MV-4-11 (cell line): ENCODE measurements at places on chromosomes 3 and 15.
A peak's percentile ranks its signal among the peaks of the same experiment; 100 is the strongest.

DNA sequence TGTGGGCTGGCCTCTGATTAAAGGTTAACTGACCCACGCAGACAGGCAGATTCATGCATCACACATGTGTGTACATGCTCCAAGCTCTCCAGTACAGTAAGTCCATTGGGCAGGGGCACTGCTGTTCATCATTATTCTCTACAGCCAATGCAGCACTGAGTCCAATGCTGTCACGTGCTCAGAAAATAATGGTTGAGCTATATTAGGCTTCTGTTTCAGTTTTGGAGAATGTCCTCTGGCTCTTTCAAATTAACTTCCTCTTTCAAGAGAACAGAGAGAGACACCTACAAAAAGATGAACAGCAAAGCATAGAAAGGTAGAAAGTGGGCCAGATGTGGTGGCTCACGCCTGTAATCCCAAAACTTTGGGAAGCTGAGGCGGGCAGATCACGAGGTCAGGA lies 202.6 kb downstream of the MEX3B start:
- DNase-seq: peak; percentile 41

GRCh38 chr3:42302924-42303634 lies 37.1 kb upstream of the CCK start:
- peak; percentile 28 for DNase-seq

DNA sequence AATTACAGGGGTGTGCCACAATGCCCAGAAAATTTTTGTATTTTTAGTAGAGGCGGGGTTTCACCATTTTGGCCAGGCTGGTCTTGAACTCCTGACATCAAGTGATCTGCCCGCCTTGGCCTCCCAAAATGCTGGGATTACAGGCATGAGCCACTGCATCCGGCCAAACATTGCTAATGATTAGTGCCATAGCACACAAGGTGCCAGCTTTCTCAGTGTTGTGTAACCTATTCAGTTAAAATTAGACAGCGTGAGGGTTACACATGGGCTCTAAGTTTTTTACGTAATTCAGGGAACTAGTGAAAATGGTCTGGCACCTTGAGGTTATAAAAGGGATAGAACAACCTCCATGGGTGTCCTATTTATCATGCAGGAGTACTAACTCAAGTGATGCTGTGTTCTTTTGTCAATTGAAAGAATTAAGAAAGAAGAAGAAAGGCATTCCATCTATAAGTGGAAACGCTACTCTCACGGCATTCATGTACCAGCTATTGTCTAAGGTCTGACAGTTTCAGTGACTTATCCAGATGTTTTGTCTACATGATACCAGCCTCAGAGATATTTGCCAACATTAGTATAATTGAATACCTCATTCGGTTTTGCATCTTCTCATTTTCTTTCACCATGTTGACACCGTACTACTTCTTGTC lies 84.7 kb downstream of the EOMES start:
- DNase-seq: peak; percentile 86

GRCh38 chr3:110933821-110934426 lies 137.7 kb upstream of the NECTIN3 start:
- no peak for DNase-seq

GRCh38 chr3:61877359-61878138 lies 316.2 kb downstream of the PTPRG start:
- DNase-seq: no peak

- DNase-seq: no peak
Measured at GRCh38 chr3:188513662-188514328, 359.8 kb downstream of the LPP start.

- no peak for DNase-seq
Measured at GRCh38 chr15:25236143-25236860, 202.5 kb downstream of the UBE3A start.

- DNase-seq: no peak
Measured at GRCh38 chr3:151047636-151048035, 37.8 kb upstream of the MED12L start.

- peak; percentile 47 for DNase-seq
Measured at GRCh38 chr3:190024912-190025311, 95.8 kb downstream of the P3H2 start.

DNA sequence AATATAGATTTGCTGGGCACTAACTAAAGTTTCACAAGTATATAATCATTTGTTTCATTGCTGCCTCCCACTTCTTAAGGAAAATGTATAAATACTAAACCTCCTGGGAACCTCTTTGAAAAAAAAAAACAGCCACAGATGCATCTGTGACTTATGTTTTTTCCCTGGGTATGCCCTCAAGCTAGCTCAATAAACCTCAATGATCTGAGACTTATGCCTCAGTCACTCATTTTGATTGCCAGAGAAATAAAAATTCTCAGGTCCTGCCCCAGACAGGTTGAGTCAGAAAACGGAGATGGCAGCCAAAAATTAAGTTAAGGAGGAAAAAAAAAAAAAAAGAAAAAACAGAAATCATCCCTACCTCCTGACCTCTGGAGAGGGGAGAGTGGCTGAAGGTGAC lies 22.1 kb downstream of the ILDR1 start:
- no peak for DNase-seq

DNA sequence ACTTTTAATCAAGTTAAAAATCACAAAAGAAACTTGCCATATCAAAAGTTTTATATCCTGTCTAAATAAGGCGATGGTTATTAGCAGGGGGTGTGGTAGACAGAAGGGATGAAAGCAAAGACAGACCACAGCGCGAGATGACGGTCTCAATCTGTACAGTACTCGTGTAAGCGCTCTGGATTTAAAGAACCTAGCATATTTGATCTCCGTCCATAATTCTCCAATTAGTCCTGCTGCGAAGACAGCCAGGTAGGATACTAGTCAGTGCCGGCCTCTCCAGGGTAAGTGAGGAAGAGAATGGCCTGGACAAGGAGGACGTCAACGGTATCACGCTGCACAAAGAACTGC lies 701 bp downstream of the SGO1 start:
- DNase-seq: no peak

GRCh38 chr3:54421943-54422342 lies 299.6 kb downstream of the CACNA2D3 start:
- DNase-seq: no peak

DNA sequence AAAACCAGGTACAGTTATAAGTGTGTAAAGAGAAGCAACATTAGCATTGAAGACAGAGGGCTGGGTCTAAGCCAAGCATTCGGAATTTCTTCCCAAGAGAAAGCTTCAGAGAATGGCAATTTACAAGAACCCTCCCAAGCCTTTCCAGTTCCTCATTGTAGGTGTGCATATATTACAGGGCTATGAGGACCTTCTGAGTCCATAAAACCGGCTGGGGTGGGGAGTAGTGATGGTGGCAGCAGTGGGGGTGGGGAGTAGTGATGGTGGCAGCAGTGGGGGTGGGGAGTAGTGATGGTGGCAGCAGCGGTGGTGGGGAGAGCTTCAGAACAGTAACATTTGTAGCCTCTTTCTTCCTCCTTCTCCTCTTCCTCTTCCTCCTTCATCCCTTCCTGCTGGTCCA lies 368.7 kb upstream of the UMPS start:
- DNase-seq: no peak
